ENCODE measurements at places on chromosomes 12 and 14.
A peak's percentile ranks its signal among the peaks of the same experiment; 100 is the strongest.

- DNase-seq, result no peak
These were observed 92.9 kb downstream of the PAWR start for GRCh38 chr12:79597910-79598309.

DNA sequence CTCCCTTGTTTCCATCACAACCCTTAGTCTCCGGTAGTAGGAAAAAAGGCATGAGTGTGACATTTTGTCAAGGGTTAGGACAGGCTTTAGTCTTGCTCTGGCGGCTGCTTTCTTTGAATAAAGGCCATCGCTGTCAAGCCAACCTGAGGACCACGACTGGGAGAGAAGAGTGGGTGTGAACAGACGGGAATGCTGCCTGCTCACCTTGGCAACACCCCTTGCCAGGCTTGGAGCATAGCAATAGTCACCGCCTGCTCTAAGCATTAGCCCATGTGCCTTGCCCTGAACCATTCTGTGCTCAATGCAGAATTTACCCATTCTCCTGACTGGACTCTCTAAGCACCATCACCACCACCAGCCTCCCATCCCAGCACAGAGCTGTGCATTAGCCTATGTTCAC lies 36.2 kb downstream of the SPTB start:
- DNase-seq, result no peak

DNA sequence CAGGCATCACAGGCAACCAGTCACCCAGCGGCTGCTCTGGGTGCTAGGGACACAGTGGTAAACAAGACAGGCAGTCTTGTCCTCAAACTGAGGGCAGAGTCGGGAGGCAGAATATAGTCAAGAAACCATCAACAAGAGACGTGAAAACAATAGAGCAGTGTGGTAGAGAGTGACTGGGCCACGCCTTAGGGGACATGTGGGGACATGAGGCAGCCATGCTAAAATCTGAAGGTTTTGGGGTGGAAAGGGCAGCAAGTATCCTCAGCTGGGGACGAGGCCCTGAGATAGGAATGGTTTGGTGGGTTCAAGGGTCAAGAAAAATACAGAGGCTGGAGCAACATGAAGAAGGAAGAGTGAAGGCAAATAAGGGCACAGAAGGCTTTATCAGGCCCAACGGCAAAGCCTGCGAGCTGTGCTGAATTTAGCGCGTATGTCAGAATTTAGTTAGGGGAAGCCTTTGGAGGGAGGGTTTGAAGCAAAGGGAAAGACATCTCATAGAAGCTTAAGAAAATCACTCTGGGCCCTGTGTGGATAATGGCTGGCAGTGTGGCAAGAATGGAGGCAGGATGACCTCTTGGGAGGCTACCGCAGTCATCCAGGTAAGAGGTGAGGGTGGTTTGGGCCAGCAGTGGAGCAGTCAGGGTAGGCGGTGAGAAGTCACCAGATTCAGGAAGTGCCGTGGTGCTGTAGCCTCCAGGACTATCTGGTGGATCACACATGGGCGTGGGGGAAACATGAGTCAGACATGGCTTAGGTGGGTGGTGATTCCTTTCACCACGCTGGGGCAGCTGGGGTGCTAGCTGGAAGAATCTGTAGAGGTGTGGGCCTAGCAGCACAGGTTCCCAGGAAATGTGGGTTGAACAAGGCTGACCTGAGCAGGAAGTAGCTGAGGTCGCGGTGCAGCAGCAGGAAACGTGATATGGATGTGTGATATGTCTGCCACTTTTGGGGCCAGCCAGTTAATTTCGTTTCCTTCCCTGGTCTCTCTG lies 3.0 kb downstream of the EVL start:
- peak; percentile 91 for DNase-seq

GRCh38 chr12:57984629-57985151 lies 43.3 kb downstream of the ATP23 start:
- no peak for DNase-seq

- no peak for DNase-seq
These were observed 57.1 kb upstream of the KRAS start for GRCh38 chr12:25307818-25308217.

- no peak for DNase-seq
These were observed 220.3 kb downstream of the KLHL28 start for GRCh38 chr14:44741431-44741830.

DNA sequence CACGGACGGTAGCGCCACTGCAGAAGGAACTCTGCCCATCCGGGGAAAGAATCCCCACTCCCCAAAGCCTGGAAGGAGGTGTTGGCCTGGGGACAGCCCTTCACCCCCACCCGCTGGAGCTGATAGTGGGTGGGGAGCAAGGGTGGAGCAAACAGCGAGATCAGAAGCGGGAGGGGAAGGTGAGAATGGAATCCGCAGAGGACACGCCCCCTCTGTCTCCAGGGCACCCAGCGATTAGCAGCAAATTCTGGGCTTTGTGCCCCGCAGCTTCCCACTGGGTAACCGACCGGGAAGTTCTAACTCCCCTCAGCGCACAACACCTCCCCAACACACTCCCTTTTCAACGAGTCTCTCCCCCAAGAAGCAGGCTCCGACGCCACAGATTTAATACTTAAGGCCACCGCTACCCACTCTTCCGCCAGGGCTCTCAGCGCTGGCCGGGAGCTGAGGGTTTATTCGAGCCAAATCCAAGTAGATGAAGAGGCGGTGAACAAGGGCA lies 1.4 kb downstream of the SLC25A29 start:
- peak; percentile 63 for DNase-seq

DNA sequence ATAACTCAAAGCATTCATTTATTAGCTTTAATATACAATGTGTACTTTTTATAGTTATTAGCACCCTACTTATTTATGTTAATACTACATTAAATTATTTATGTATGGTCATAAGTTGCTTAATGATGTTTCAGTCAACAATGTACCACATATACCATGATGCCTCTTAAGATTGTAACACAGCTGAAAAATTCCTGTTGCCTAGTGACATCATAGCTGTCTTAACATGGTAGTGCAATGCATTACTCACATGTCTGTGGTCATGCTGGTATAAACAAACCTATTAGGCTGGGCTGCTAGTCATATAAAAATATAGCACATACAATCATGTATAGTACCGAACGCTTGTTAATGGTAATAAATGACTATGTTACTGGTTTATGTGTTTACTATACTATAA lies 120.4 kb downstream of the ANO6 start:
- DNase-seq, result no peak

DNA sequence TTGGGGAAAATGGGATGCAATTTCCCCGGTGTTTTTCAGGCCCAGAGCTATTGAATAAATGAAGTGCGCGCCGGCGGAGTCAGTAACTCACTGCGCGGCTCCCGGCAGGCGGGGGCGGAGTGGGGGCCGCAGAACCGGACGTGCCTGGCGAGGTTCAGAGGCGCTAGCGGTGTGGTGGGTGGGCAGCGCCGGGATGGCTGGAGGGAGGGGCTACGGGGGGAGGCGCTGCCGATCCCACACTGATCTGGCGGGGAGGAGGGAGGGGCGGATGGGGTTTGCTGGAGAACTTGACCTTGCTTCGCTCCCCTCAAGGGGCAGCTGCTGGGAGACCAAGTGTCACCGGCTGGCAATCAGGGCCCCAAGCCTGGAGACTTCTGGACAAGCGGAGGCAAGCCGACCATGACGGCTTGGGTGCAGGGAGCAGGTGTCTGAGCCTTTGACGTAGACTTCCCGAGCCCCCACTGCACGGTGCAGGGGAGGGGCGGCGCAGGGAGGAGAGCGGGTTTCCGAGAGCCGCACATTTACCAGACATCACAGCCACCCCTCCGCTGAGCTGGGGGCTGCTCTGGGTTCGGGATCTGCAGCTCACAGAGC lies 174.1 kb upstream of the RTL1 start:
- DNase-seq, result peak; percentile 43

GRCh38 chr14:38611928-38612327 lies 356.0 kb upstream of the CLEC14A start:
- no peak for DNase-seq

GRCh38 chr14:79630288-79630960 lies 580.9 kb downstream of the DIO2 start:
- no peak for DNase-seq

GRCh38 chr12:127925971-127926370 lies 341.0 kb upstream of the TMEM132C start:
- DNase-seq, result no peak

DNA sequence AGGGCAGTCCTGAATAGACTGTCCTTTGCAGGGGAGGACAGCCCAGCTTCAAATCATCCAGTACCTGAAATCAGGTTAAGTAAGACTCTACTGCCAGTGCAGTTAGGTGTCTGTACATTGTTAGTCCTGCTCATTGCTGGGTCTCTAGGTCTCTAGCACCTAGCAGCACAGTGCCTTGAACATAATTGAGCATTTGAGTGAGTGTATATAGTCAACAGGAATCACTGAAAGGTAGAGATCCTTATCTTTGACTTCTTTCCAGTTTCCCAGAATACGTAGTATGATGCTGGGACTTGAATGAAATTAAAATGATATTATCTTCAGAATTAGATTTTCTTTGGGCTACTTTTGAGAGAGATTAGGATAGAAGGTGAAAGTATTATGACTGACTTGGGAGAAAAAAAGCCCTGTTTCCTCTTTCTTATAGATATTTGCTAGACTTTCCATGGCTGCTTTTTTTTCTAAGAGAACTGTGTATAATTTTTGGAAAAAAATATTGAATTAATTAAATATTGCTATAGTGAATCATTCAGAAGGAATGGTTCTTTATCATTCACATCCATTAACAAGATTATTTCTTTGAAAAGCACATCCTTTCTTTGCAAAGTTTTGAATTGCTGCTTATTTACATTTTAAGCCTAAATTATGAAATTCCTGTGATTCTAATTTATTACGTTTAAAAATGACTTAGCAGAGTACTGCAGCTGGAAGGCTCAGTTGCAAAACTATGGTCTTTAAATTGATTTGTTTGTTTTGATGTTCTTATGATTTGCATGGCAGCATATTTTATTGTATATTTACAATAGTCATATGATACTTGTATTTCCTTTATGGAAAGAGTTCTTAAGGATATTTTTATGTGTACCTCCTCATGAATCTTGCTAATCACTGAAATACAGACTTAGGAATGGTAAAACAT lies 51.6 kb downstream of the PPP4R4 start:
- no peak for DNase-seq

GRCh38 chr14:90132821-90133570 lies 71.2 kb downstream of the KCNK13 start:
- DNase-seq, result no peak

DNA sequence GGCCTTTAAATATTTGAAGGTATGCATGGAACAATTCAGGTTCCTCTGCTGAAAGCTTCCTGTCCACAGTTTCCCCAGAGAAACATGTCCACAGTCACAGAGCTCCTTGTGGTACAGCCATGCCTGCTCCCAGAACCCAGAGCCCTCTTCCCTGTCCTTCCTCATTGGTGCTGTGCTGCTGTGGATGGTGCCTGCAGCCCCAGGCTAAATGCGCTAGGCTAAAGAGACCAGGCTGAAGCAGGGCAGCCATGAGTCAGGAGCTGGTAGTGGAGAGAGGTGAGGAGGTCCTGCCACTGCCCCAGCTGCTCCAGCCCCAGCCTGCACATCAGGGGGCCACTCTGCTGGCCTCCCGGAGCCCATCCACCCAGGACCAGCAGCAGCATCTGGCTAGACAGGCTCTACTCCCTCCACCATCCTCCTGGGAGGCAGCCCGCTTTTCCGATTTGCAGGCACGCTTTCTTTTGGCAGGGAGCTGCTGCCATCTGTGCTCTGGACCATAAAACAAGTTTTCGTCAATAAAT lies 65.4 kb upstream of the DDX11 start:
- DNase-seq, result no peak

DNA sequence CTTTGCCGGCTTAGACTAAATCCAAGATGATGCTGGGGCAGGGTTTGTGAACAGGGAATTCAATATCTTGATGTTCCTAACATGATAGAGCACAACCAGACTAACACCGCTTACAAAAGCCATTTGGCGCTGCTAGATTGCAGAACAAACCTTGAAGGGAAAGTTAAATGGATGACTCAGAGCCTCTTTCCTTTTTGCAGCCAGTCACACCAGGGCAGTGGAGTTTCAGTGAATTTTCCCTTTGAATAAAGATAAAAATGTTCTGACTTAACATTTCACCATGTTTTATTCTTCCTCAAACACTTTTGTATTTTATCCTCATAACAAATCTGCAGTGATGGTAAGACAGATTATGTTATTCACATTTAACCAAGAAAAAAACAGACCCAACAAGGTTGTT lies 47.3 kb downstream of the PDE6H start:
- DNase-seq, result no peak

GRCh38 chr14:50396631-50397389 lies at the start of gene CDKL1:
TSS of gene CDKL1 (minus strand) at chr14:50396881. CDS start at chr14:50395868, 1,013 bp downstream.
- DNase-seq, result peak; percentile 85

- no peak for DNase-seq
These were observed 23.5 kb downstream of the APPL2 start for GRCh38 chr12:105212438-105212837.

DNA sequence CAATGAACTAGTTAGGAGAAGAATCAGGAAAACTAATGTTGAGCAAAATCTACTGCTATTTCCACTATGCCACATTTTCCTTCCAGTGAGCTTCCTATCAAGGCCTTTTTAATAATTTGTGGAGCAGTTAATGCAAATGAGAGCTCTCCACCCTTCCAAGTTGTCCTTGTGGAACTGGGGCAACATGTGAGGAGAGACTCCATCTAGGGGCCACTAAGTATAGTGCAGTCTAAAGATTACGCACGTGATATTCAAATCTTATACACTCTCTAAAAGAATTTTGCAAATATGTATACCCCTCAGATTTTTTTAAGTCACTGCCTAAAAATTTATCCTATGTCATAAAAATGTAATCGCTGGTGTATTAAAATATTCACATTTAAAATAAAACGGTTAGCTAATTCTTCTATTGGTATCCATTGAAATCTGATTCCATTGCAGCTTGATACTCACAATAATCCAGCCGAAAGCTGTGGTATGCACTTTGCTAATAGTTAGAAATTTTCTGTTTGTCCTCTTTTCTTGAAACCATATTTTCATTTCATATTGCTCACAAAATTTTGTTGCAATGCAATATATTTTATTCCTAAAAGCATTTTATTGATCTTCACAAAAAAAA lies 100.1 kb downstream of the PAH start:
- DNase-seq, result no peak

Measured in activated CD8-positive, alpha-beta memory T cell treated with anti-CD3 and anti-CD28 coated beads for 24 hours (primary cell).